ENCODE measurements at places on chromosomes 6 and 20.

GRCh38 chr20:1397710-1398109 lies 4.9 kb upstream of the FKBP1A start:
- no peak for ATAC-seq

DNA sequence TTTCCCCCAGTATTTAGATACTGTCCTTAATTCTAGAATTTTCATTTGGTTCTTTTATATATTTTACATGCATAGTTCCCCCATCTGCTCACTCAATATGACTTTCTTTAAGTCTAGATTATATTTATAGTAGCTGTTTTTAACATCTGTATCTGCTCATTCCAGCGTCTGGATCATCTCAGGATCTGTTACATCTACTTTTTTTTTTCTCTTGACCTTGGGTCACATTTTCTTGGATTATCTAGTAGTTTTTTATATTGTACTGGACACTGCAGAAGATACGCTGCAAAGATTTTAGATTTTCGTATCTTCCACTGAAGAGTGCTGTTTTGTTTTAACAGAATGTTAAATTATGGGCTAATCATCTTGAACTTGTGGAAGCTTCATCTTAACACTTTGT lies 20.7 kb downstream of the RAB22A start:
- no peak for ATAC-seq

GRCh38 chr6:163943607-163944385 lies 529.3 kb downstream of the QKI start:
- no peak for ATAC-seq

- ATAC-seq: no peak
These were observed 187.5 kb downstream of the MOXD1 start for GRCh38 chr6:132213732-132214131.

GRCh38 chr6:14656078-14656521 lies 538.5 kb downstream of the CD83 start:
- peak; percentile 71 for ATAC-seq

GRCh38 chr20:61443443-61444126 lies 191.5 kb downstream of the CDH4 start:
- no peak for ATAC-seq

DNA sequence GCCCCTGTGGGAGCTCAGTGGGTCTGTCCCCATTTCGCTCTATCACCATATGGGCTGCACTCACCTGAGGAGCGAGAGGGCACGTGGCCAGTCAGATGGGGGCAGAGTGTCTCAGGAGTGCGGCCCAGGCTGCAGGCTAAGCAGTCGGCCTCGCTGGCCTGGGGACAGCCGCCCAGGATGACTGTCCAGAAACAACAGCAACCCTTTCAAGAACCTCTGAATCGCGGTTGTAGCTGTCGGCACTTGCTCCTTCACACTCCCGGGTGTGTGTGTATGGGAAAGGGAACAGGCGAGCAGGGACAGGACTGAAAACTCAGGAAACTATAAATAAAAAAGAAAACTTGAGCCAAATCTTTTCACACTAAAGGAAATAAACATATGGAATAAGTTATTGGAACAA lies 63.1 kb downstream of the TFAP2A start:
- no peak for ATAC-seq

All from stimulated activated memory B cell treated with anti-CD40 and anti-IgM and Interleukin-4, amounts not matched to agents 10 μg/mL and 1 μg/mL and 100 μg/mL, for 72 hours (primary cell).